NCI-H2171 (cell line): ENCODE measurements at places on chromosomes 5 and 9.

GRCh38 chr5:89988129-89988810 is 421.3 kb downstream of the CETN3 start:
- DNase-seq, result no peak

DNA sequence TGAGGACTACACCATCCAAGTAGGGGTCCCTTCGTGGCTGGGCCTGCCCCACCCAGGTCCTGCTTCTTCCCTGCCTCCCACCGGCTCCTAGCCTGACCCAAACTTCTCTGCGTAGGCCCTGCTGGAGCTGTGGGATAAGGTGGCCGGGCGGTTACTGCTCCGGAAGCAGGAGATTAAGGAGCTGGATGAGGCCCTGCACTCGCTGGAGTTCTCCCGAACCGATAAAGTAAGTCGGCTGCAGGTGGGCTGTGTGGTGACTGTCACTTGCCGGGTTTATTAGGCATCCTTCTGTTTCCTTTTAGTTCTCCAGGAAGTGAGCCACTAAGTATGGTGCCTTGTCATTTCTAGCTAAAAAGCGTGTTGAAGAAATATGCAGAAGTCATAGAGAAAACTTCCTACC is 7.0 kb downstream of the CCDC180 start:
- DNase-seq, result no peak

DNA sequence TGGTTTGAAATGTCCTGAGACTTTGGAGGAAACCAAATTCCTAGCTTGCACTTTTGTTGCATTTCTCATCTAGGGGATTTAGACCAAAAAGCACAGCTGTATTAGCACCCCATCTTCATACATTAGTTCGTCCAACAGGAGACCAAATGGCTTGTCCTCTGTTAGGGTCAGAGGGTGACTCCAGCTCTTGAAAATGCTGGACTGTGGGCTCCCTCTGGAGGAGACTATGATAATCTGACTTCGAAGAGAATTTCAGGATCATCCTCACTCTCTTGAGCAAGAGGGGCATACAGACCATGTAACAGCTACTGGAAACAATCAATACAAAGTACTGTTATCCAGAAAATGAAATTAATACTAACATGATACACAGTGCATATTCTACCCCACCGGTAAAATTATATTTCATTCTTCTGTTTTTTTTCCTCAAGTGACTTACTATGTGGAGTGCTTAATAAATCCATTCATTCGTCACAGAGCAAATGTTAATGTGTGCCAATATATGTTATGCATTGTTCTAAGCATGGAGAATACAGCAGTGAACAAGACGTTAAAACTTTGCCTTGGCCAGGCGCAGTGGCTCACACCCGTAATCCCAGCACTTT is 63.7 kb upstream of the PPP2CA start:
- no peak for DNase-seq

DNA sequence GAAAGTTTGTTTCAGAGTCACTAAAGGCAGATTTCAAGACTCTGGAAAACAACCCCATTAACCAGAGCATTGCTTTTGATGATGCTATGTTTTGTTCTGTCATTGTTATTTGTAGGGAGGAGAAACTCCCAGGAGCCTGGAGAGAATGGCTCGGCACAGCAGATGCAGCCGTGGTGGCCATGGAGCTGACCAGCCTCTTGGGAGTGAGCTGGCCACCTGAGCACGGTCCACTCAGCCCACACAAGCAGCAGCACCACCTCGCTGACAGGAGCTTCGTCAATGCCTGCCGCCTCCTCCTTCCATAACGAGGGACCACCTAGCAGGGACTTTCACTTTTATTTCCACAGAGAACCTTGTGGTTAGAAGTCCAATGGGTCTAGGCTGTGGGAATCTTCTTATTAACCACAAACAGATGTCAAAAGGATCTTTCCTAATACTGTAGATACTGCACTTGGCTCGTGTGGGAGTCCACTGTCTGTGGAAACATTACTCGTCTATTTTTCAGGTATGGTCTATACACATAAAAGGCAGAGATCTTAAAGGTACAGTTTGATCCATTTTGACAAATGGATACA is 21.0 kb upstream of the SMIM32 start:
- DNase-seq, result no peak
